GM12878 (cell line): ENCODE measurements at places on chromosomes 7 and 10.

DNA sequence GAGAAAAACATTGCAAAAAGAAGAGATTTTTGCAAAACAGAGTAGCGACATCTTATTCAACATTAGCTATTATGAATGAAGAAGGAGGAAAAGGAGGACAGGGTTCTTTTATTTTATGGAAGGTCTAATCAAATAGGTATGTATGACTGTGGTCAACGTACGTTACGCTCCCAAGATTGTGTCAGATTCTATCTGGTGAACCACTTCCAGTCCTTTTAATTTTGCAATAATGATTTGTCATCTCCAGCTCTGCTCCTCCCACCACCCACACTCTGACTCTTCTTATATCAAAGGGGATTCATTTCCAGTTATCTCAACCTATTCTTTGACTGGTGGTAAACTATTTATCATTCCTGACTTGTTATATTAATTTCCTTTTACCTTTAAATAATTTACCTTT lies 259.9 kb downstream of the CACNA2D1 start:
- H3K4me3 ChIP-seq, result no peak overlapping the region
- H3K27me3 ChIP-seq, result no peaks in the 10 kb centered on the region
- H3K4me1 ChIP-seq, result no peaks in the 10 kb centered on the region
- H3K27ac ChIP-seq, result no peak overlapping the region
- H3K36me3 ChIP-seq, result no peaks in the 10 kb centered on the region

GRCh38 chr10:10830293-10830986 lies 187.2 kb upstream of the CELF2 start:
- H3K27ac ChIP-seq, result no peak overlapping the region
- no peak for DNase-seq
- no peaks in the 10 kb centered on the region for H3K36me3 ChIP-seq
- no peaks in the 10 kb centered on the region for H3K4me1 ChIP-seq
- H3K4me3 ChIP-seq, result no peak overlapping the region
- no peaks in the 10 kb centered on the region for H3K27me3 ChIP-seq

- DNase-seq, result no peak
- H3K36me3 ChIP-seq, result no peaks in the 10 kb centered on the region
- no peak overlapping the region for H3K4me3 ChIP-seq
- no peaks in the 10 kb centered on the region for H3K4me1 ChIP-seq
Measured at GRCh38 chr7:69078997-69079769, 519.1 kb upstream of the AUTS2 start.

DNA sequence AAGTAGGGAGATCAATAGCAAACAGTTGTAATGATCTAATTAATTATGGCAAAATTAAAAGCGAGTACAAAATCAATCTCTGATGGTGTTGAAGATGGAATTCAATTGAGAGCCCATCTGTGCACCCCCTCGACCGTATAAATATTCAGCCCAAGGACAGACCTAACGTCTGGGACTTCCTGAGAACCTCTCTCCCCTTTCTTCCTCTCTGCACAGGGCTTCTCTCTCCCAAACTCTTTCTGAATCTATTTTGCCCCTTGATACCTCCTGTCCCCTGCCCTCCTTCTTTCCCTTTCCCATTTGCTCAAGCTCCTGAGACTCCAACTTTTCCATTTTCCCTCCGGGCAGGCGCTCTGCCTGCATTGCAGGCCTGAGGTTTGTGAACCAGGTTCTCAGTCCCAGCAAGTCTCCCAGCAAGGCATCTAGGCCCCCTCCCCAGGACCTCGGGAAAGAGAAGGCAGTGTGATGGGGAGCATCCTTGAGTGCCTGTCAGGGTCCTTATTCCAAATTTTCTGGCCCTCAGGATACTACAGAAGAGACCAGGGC lies 8.5 kb upstream of the PAX2 start:
- H3K27me3 ChIP-seq, result peaks cover 39% of the 10 kb centered on the region
- no peak for DNase-seq
- H3K36me3 ChIP-seq, result no peaks in the 10 kb centered on the region
- H3K27ac ChIP-seq, result no peak overlapping the region
- H3K4me3 ChIP-seq, result no peak overlapping the region

DNA sequence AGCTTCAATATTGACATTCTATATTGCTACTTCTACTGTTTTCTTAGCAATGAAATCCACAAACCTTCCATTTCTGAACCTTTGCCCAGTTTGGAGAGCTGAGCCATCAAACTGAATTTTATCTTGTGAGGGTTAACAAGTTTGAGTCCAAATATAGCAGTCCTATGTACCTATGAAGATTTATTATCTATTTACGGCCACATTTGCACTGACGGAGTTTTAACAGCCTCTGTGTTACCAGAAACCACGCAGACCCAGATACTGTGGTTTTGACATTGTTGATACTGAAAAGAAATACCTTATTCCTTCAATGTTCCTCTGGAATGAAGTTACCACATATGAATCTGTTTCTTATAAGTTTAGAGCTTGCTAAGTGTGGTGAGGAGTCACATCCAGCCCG lies 172.6 kb downstream of the FGFR2 start:
- H3K36me3 ChIP-seq, result no peaks in the 10 kb centered on the region
- H3K27ac ChIP-seq, result no peak overlapping the region
- DNase-seq, result no peak
- no peaks in the 10 kb centered on the region for H3K4me1 ChIP-seq
- H3K4me3 ChIP-seq, result no peak overlapping the region
- no peaks in the 10 kb centered on the region for H3K27me3 ChIP-seq

DNA sequence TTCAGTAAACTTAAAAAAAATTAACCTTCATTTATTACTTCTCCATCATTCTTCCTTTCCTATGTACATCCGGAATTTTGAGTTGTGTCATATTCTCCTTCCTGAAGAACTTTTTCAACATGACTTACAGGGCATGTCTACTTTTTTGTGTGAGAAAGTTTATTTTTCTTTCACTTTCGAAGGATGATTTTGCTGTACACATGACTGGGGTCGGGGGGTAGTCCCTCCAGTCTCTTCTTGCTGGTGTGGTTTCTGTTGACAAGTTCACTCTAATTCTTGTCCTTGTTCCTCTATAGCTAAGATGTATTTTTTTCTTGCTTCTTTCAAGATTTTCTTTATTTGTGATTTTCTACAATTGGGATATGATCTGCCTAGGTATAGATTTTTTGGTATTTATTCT lies 55.8 kb downstream of the INPP5A start:
- no peaks in the 10 kb centered on the region for H3K36me3 ChIP-seq
- DNase-seq, result peak; percentile 62
- H3K4me1 ChIP-seq, result peaks cover 25% of the 10 kb centered on the region

- H3K36me3 ChIP-seq, result no peaks in the 10 kb centered on the region
- DNase-seq, result no peak
- no peaks in the 10 kb centered on the region for H3K4me1 ChIP-seq
- no peak overlapping the region for H3K27ac ChIP-seq
Measured at GRCh38 chr10:70958396-70958795, 70.0 kb upstream of the PCBD1 start.

DNA sequence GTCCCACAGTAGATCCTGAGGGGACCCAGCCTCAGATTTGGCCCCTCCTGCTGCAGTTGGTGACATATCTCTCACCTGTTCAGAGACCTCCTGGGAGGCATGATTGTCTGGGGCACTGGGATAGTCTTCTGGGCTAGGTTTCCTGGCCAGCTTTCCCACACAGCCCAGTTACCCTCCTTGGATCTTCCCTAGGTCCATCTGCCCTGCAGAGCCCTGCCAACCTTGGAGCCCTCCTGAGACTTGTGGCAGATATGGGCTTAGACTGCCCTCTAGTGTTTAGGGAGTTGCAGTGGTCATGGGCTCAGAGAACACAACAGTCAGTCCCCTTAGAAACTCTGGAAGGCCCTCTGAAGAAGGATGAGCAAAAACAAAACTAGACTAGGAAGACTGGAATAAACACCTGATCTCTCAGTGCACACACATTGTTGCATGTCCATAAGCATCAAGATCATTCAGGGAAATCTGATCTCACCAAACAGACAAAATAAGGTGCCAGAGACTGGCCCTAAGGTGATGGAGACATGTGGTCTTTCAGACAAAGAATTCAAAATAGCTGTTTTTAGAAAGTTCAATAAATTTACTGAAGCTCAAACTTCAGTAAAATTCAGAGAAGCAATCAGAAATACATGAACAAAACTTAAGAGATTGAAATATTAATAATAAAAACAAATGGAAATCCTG lies 324.6 kb downstream of the ATRNL1 start:
- H3K36me3 ChIP-seq, result no peaks in the 10 kb centered on the region
- H3K27me3 ChIP-seq, result no peaks in the 10 kb centered on the region
- H3K4me1 ChIP-seq, result no peaks in the 10 kb centered on the region
- no peak overlapping the region for H3K4me3 ChIP-seq
- peak; percentile 4 for DNase-seq

- H3K27ac ChIP-seq, result no peak overlapping the region
- H3K4me1 ChIP-seq, result no peaks in the 10 kb centered on the region
- no peak overlapping the region for H3K4me3 ChIP-seq
- DNase-seq, result no peak
Measured at GRCh38 chr10:93977442-93977841, 16.3 kb upstream of the PLCE1 start.

- peaks cover 7% of the 10 kb centered on the region; the same call in 1 of the 2 replicates for H3K4me1 ChIP-seq
- peaks cover 2% of the 10 kb centered on the region; the same call in 1 of the 2 replicates for H3K36me3 ChIP-seq
- peak; percentile 12 for DNase-seq
- H3K27me3 ChIP-seq, result no peaks in the 10 kb centered on the region
- no peak overlapping the region for H3K27ac ChIP-seq
- no peak overlapping the region for H3K4me3 ChIP-seq
Measured at GRCh38 chr10:119407254-119407777, 135.2 kb downstream of the RGS10 start.

DNA sequence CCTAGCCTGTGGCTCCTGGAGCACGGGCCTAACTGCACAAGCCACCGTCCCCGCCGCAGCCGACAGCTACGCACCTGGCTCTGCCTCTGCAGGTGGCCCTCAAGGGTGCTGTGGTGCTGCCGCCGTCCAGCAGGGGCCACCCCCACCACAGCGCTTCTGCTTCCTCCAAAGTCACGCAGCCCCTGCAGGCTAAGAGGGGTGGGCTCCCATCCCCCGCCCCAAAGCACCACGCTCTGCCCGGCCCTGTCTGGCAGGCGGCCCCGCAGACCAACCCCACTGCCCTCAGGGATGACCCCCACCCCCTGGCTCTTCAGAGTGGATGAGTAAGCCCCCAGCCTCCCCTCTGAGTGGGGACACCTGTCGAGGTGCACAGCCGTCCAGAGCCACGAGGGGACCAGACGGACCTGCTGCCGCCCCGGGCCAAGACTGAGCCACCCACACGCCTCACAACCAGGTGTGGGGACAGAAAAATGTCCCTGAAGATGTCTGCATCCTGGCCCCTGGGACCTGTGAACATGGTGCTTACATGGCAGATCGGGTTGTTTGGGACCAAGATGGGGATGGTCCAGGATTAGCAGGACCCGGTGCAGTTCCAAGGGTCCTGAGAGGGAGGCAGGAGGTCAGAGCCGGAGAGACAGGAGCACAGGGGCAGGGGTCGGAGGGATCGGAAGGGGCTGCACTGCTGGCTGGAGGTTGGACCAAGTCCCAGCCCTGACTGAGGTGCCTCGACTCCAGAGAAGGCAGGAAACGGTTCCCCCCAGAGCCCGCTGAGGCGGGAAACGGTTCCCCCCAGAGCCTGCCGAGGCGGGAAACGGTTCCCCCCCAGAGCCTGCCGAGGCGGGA lies 9.0 kb upstream of the ADAP1 start:
- no peak for DNase-seq
- H3K27me3 ChIP-seq, result no peaks in the 10 kb centered on the region
- peaks cover 7% of the 10 kb centered on the region for H3K36me3 ChIP-seq
- no peak overlapping the region for H3K27ac ChIP-seq
- peaks cover 8% of the 10 kb centered on the region for H3K4me1 ChIP-seq
- H3K4me3 ChIP-seq, result no peak overlapping the region

DNA sequence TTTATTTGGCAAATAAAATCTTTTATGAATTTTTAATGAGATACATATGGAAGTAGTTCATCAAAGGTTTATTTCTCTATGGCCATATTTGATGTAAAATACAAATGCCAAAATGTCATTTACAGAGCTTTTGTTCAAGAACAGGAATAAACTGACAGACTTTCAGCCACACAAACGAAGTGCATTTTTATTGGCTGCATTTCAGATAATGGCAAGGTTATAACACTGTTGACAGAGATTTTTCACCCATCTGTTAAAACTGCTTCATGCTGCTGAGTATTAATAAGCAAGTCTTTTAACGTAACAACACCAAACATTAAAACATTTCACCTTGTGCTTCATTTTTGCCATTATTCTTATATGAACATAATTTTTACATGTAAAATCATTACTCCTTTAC lies 254.4 kb downstream of the ANKRD7 start:
- no peaks in the 10 kb centered on the region for H3K4me1 ChIP-seq
- H3K4me3 ChIP-seq, result no peak overlapping the region
- no peak for DNase-seq
- H3K36me3 ChIP-seq, result no peaks in the 10 kb centered on the region
- H3K27ac ChIP-seq, result no peak overlapping the region

DNA sequence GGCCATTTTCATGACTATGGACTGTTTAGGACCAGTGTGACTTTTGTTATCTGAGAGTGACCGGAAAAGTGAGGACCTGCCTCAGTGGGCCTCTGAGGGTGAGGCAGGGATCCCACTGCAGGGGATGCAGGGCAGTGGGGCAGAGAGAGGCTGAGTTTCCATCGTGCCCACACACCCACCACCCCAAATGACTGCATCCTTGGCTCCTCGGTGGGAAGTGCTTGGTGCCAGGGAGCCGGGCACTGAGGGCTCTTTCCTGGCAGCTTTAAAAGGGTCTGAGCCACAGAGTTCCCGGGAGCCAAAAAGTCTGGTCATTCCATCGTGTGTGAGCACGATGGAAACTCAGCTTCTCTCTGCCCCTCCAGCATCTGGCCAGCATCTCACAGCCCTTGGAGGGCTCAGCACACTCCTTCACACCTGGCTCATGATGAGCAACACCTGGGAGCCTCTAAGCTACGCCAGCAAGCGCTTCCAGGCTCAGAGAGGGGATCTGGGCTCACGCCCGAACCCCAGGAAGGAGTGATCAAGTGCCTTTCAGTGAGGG lies 59.1 kb downstream of the RAMP3 start:
- no peak for DNase-seq
- no peak overlapping the region for H3K4me3 ChIP-seq
- no peaks in the 10 kb centered on the region; the same call in 1 of the 2 replicates for H3K27me3 ChIP-seq
- no peaks in the 10 kb centered on the region for H3K4me1 ChIP-seq
- H3K36me3 ChIP-seq, result no peaks in the 10 kb centered on the region
- no peak overlapping the region for H3K27ac ChIP-seq

DNA sequence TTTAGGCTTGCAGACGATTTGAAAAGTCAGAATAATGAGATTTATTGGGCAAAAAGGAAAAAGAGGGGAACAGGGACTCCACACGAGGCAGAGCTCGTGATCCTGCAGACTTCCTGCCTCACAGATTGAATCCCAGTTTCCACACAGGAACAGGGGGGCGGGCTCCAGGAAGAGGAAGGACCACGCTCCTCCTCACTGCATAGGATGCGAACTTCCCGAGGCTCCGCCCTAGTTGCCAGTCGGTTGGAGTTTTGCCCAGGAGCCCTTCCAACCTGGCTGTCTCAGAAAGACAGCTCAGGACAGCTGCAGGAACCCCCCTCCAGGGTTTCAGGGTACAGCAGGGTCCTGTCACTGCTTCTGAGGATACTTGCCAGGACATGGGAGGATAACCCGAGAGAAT lies 488.3 kb upstream of the ADARB2 start:
- H3K27me3 ChIP-seq, result no peaks in the 10 kb centered on the region
- DNase-seq, result no peak
- no peak overlapping the region for H3K4me3 ChIP-seq
- H3K27ac ChIP-seq, result no peak overlapping the region

GRCh38 chr7:36984710-36985312 lies 260.5 kb upstream of the AOAH start:
- no peaks in the 10 kb centered on the region for H3K4me1 ChIP-seq
- no peak overlapping the region for H3K27ac ChIP-seq

- no peaks in the 10 kb centered on the region for H3K4me1 ChIP-seq
- H3K36me3 ChIP-seq, result no peaks in the 10 kb centered on the region
- H3K4me3 ChIP-seq, result no peak overlapping the region
- H3K27me3 ChIP-seq, result no peaks in the 10 kb centered on the region
- DNase-seq, result no peak
- H3K27ac ChIP-seq, result no peak overlapping the region
Measured at GRCh38 chr7:154591544-154591943, 411.4 kb downstream of the PAXIP1 start.
